ENCODE measurements at places on chromosomes 5 and 9. TPM values are rescaled to one million over a fixed set of nuclear protein-coding genes. Genes with fewer than 3 reads are reported as not detected.

Gene CD180
- total RNA-seq: not detected

Gene SLC23A1
- not detected for total RNA-seq

Gene FOXD4L4
- not detected for total RNA-seq

Gene RNF183
- total RNA-seq: not detected

Gene FST
- 16.6 TPM for total RNA-seq

Gene MCC
- 18.3 TPM for total RNA-seq

Gene TRMT10B
- 4.5 TPM for total RNA-seq

Gene CDC20B
- total RNA-seq: not detected

Gene CCDC152
- 10.2 TPM for total RNA-seq
